ENCODE measurements at places on chromosomes 3 and 15.
A peak's percentile ranks its signal among the peaks of the same experiment; 100 is the strongest.

DNA sequence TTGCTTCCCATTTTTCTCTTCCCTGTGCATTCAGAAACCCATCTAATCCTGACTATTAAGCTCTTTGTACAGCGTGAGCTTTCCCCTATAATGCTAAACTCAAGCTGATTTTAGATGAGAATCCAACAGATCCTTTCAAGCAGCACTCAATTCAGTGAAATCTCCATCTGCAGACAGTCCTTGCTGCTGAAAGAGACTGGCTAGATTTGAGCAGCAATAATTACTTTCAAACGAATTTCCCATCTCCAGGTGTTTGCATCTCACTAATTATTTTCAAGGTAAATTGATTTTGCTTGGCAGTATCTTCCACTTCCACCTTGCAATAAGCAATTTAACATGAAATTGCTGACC lies 49.5 kb upstream of the SLC7A14 start:
- H3K36me3 ChIP-seq = no peaks in the 10 kb centered on the region
- H3K27me3 ChIP-seq = no peaks in the 10 kb centered on the region
- H3K4me1 ChIP-seq = peaks cover 14% of the 10 kb centered on the region

- no peaks in the 10 kb centered on the region for H3K36me3 ChIP-seq
- no peak overlapping the region for H3K27ac ChIP-seq
- H3K27me3 ChIP-seq = no peaks in the 10 kb centered on the region
- H3K4me3 ChIP-seq = no peak overlapping the region
Observed at GRCh38 chr15:36365963-36366362, 213.5 kb upstream of the CDIN1 start.

GRCh38 chr3:9248522-9249271 lies 749 bp downstream of the SRGAP3 start:
- DNase-seq = no peak
- no peaks in the 10 kb centered on the region for H3K4me1 ChIP-seq
- H3K27ac ChIP-seq = no peak overlapping the region
- peak overlapping the region; percentile 35 for H3K4me3 ChIP-seq
- H3K27me3 ChIP-seq = no peaks in the 10 kb centered on the region
- H3K36me3 ChIP-seq = no peaks in the 10 kb centered on the region

DNA sequence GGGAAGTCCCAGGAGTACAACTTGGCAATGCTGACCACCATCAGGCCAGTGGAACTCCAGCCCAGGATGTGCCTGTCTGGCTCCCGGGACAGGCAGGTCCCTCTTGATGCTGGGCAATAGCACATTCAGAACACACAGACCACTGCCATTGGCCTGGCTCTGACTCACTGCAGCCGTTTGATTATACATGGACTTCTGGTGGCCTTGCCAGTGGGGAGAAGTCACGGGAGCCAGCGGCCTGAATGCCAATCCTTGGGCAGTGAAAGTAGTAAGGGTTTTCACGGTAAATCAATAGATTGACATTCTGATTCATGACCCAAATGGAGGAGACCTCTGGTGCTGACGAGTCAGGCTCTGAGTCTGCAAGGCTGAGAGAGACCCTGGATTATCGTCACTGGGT lies 12.5 kb upstream of the PROK2 start:
- no peak for DNase-seq
- no peaks in the 10 kb centered on the region for H3K4me1 ChIP-seq
- H3K36me3 ChIP-seq = no peaks in the 10 kb centered on the region
- H3K4me3 ChIP-seq = no peak overlapping the region
- H3K27me3 ChIP-seq = no peaks in the 10 kb centered on the region

- H3K27me3 ChIP-seq = no peaks in the 10 kb centered on the region
- no peaks in the 10 kb centered on the region for H3K4me1 ChIP-seq
- no peak overlapping the region for H3K27ac ChIP-seq
- no peak for DNase-seq
Observed at GRCh38 chr3:127092776-127093175, 100.2 kb upstream of the PRR23E start.

- no peaks in the 10 kb centered on the region for H3K27me3 ChIP-seq
- H3K4me1 ChIP-seq = no peaks in the 10 kb centered on the region
- H3K36me3 ChIP-seq = no peaks in the 10 kb centered on the region
- H3K27ac ChIP-seq = peak overlapping the region; percentile 35
- no peak for DNase-seq
Observed at GRCh38 chr3:156149876-156150275, 29.5 kb downstream of the KCNAB1 start.

DNA sequence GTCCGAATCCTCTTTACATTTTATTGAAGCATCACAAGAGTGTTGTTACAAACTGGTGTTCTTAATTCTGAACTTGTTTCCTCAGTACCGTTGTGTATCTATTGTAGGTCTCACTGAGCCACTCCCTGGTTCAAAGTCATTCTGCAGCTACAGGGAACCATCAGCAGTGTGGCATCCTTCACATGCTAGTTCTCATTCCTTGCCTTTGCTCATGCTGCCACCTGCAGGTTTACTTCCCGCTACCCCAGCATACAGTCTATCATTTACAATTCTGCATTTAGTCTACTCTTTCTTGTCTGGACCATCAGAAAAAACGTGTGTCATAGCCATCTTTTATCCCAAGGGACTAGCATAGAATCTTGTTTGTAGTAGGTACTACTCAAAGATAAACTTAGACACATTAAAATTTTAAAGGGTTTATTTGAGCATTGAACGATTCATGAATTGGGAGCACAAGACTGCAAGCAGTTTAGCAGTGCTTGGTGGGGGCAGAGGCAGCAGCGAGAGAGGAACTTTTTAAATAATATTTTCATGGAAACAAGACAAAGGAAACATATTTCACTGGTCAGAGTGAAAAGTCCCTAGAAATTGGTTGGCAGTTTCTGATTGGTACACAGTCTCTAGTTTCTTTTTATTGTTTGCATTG lies 402.1 kb downstream of the CADM2 start:
- no peaks in the 10 kb centered on the region for H3K27me3 ChIP-seq
- H3K36me3 ChIP-seq = no peaks in the 10 kb centered on the region
- H3K27ac ChIP-seq = no peak overlapping the region

GRCh38 chr3:110754212-110754916 lies 317.3 kb upstream of the NECTIN3 start:
- no peak overlapping the region for H3K27ac ChIP-seq
- no peak overlapping the region for H3K4me3 ChIP-seq
- no peaks in the 10 kb centered on the region for H3K4me1 ChIP-seq
- no peaks in the 10 kb centered on the region for H3K27me3 ChIP-seq

DNA sequence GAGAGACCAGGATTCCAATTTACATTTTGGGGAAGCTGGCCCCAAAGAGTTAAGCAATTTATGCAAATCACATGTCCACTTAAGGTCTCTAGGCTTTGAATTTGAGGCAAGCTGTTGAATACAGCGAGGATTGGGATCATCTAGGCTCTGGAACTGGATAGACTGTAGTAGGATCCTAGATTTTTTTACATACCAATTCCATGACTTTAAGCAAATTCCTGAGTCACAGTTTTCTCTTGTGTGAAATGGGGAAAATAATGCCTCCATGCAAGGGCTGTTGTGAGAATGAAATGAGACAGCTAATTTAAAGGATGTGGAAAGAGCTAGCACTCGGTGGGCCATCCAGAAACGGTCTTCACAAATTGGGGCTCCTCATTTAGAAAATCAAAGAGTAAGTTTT lies 103.4 kb downstream of the MINAR1 start:
- no peak overlapping the region for H3K27ac ChIP-seq
- no peak for DNase-seq
- no peaks in the 10 kb centered on the region for H3K36me3 ChIP-seq

GRCh38 chr3:21920421-21920861 lies 169.4 kb upstream of the ZNF385D start:
- H3K4me1 ChIP-seq = no peaks in the 10 kb centered on the region
- no peak overlapping the region for H3K4me3 ChIP-seq
- H3K36me3 ChIP-seq = no peaks in the 10 kb centered on the region

GRCh38 chr15:57961919-57962318 lies 103.6 kb downstream of the ALDH1A2 start:
- no peaks in the 10 kb centered on the region for H3K36me3 ChIP-seq
- no peak overlapping the region for H3K27ac ChIP-seq
- no peaks in the 10 kb centered on the region for H3K4me1 ChIP-seq

GRCh38 chr3:173793963-173794362 lies 396.4 kb downstream of the NLGN1 start:
- H3K4me3 ChIP-seq = no peak overlapping the region
- no peak for DNase-seq
- H3K36me3 ChIP-seq = no peaks in the 10 kb centered on the region

GRCh38 chr15:80339601-80340000 lies 64.6 kb upstream of the ARNT2 start:
- no peaks in the 10 kb centered on the region for H3K27me3 ChIP-seq
- no peaks in the 10 kb centered on the region for H3K4me1 ChIP-seq
- H3K36me3 ChIP-seq = no peaks in the 10 kb centered on the region
- no peak overlapping the region for H3K27ac ChIP-seq
- H3K4me3 ChIP-seq = no peak overlapping the region

DNA sequence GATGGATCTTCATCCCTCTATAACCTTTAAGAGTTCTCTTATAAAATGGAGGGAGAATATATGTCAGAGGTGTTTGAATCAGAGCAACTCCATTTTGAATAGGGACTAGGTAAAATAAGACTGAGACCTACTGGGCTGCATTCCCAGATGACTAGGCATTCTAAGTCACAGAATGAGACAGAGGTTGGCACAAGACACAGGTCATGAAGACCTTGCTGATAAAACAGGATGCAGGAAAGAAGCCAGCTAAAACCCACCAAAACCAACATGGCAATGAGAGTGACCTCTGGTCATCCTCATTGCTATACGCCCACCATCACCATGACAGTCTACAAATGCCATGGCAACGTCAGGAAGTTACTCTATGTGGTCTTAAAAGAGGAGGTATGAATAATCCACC lies 211.0 kb downstream of the GBE1 start:
- no peaks in the 10 kb centered on the region for H3K27me3 ChIP-seq
- no peak overlapping the region for H3K27ac ChIP-seq
- H3K4me1 ChIP-seq = no peaks in the 10 kb centered on the region
- H3K36me3 ChIP-seq = no peaks in the 10 kb centered on the region
- DNase-seq = no peak

GRCh38 chr15:29686079-29686425 lies 136.2 kb downstream of the TJP1 start:
- H3K4me1 ChIP-seq = peaks cover 10% of the 10 kb centered on the region
- no peak for DNase-seq
- H3K27ac ChIP-seq = no peak overlapping the region
